Effector memory CD4-positive, alpha-beta T cell (primary cell): ENCODE measurements at places on chromosomes 7 and 10.

DNA sequence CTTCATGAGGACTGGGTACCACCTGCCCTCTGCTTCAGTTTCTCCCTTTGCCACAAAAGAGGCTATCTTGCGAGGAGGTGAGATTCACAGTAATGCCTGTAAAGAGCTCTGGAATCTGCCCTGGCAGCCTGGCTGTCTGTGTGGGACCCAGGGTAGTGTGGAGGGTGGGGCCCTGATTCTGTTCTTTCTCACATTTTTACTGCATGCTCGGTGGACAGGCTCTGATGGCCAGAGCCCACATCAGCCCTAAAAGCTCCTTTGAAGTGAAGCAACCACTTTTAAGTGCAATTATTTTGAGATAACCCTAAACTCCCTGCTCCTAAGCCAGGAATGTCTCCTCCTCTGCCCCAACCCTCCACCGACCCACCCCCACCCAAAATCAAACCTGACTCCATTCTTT is 92.1 kb upstream of the PODXL start:
- DNase-seq = no peak

- DNase-seq = no peak
Observed at GRCh38 chr10:89348481-89348880, 20.7 kb downstream of the IFIT3 start.

DNA sequence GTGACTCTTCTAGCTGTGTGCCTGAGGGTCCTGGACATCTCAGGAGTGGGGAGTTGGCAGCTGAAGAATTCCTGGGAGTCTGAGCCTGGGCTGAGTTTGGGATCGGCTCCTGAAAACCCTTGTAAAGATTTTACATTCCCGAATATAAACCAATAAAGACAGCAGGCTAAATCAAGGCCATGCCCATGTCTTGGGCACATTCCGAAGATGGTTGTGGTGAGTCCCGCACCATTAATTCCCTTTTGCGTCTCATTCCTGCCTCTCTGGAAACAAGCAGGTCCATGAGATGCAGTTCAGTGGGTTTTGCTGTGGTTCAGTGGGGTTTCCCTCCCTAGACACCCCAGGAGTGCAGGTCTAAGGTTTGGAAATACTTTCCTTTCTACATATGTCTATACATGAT is 90.9 kb downstream of the COL26A1 start:
- no peak for DNase-seq

DNA sequence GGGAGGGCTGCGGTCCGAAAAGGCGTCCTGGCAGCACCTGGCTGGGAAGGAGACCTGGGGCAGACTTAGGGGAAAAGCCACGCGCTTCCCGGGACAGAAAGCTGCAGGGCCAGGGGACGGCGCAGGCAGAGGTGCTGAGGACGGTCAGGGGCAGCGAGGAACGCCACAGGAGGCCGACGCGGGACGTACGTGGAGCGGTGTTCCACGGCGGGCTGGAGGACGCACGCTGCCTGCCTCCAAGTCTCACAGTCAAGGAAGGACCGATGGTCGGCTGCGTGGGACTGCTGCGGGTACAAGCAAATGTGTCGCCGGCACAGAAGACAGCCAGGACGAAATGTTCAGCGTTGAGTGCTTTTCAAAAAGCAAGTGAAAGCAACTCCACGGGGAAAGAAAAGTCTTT is 245.2 kb downstream of the ELFN1 start:
- DNase-seq = no peak

DNA sequence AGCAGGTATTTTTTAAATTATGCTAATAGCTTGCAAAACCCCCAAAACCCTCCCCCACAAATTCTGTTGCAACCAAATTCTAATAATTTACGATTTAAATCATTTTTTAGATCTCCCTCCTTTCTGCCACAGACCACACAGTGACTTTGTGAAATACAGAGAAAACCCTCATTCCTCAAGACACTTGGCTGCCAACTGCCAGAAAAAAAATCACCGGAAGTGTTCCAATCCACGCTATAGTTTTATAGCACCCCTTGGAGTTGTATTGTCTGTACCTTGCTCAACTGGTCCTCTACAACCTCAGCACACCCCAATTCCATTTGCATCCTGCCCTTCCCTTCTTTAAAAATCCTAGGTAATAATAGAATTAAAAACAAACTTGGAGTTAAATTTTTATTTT is 560.1 kb downstream of the PARD3 start:
- no peak for DNase-seq
